ENCODE measurements at places on chromosomes 2 and 18.

GRCh38 chr2:109372171-109372568 is 241.6 kb downstream of the SEPTIN10 start:
- DNase-seq: peak; percentile 24

DNA sequence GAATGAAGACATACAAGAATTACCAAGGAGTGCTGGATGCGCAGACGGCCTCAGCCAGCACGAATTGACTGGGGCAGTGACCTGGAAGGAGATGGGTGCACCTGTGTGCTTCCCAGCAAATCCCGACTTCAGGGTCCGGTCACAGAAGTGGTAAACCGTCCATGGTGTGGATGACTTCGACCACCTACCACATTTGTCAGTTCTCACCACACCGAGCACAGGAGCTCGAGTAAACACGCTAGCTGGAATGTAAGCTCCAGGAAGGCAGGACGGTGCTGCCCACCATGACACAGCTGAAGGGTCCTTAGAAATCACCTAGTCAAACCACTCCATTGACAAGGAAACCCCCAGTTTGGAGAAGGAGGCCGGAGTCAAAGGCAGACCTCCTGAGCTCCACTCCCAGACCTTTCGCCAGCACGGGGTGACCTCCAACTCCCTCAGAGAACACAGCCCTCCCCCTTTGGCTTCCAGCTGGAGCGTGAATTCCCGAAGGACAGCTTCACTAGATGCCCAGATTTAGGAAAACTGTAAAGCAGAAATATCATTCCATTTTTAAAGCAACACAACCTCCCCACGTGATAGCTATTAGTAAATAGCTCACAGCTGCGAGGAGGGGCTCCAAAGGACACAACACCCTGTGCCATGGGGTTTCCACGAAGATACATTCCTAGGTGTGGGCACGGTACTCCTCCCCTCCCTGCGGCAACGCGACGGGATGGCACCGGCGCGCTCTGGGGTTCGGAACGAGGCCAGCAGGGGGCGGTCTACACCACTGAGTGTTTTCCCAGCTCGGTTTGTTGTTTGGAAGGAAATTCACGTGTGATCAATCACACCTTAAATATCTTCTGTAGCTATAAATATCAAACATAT is 34.1 kb upstream of the GNAL start:
- DNase-seq: peak; percentile 12

DNA sequence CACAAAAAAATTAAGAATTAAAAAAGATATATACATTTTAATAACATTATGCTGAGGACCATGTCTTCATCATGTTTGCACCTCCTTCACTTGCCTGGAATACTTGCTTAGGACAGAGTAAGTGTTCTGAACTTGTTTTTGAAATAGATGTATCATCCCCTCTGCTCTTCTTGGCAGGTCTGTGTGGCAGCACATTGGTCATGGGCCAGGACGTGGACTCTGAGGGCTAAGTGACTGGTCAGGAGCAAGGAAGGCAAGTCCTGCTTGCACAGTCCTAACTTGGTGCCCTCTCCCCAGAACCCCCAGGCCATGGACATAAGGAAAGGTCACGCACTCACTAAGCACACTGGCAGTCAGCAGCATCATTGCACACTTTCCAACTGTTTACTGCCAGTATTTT is 95.8 kb downstream of the PTPRM start:
- DNase-seq: no peak

DNA sequence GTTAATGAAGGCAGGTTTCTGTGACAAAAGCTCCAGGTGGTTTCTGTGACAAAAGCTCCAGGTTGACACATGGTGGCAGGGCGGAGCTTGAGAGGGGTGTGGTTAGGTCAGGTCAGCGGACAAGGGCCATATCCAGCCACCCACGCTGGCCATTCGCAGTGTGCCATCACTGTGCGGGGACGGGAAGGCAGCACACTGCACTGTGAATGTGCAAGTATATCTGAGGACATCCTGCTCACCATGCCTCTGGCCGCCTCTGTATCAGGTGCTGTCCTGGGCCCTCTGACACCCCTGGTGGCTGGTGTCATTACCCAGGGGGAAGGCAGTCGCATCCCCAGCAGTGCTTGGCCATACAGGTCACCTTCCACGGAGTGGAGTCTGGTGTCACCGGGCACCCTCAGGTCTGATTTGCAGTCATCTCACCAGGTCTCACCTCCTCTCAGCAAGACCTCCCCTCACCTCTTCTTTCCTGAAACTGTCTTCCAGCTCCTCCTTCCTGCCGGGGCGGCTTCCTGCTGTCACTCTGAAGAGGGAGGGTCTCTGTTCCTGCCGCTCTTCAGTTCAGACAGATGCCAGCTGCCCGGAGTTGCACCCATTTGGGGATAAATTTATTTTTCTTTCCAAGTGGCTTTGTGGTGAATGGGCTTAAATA is 34.9 kb downstream of the CTIF start:
- DNase-seq: no peak

DNA sequence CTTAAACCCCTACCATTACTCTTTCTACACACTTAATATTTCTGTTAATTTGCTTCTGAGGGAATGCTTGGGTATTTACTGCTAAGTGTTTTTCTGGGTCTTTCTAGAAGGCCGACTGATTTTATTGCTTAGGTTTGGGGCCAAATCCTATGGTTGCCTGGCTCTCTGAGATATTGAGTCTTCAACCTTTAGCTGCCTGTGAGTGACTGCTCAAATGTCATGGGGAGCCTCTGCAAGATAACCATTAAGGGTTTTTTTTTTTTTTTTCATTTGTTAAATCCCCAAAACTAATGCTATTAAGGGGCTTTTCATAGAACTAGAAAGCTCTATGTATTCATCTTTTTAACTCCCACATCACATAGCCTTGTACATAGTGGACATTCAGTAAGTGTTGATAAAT is 5.0 kb downstream of the OSBPL6 start:
- no peak for DNase-seq

DNA sequence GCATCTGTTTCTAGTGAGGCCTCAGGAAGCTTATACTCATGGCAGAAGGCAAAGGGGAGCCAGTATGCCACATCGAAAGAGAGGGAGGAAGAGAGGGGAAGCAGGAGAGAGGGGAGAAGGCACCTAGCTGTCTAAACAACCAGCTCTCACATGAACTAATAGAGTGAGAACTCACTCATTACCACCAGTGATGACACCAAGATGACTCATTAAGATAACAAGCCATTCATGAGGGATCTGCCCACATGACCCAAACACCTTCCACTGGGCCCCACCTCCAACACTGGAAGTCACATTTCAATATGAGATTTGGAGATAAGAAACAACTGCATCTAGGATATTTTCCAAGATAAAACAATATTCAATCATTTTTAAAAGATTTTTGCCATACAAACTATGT is 753.9 kb upstream of the ZEB2 start:
- no peak for DNase-seq

All from Jurkat, Clone E6-1 (cell line).